ENCODE measurements at places on chromosomes 7 and 10.
A peak's percentile ranks its signal among the peaks of the same experiment; 100 is the strongest.

- DNase-seq: peak; percentile 55
Measured at GRCh38 chr10:74189999-74190421, 39.0 kb downstream of the ADK start.

GRCh38 chr10:16748749-16749148 lies 68.5 kb downstream of the RSU1 start:
- DNase-seq: no peak

GRCh38 chr10:24825551-24825950 lies 101.9 kb upstream of the ARHGAP21 start:
- peak; percentile 31 for DNase-seq

DNA sequence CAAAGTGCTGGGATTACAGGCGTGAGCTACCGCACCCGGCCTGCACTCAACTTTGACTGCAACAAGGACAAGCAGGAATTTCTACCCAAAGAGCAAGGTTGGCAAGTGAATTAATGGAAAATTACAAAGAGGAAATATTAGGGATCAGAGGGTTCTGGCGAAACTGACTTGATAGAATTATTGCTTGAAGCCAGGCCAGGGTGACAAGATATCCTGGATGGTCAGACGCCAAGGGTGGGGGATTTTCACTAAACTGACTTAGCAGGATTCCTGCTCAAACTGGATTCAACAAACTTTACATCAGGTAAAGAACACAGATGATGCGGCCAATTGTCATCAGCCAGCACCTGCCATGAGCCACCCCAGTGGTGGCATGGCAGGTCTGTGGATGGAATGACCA lies 603.6 kb upstream of the MGMT start:
- no peak for DNase-seq

DNA sequence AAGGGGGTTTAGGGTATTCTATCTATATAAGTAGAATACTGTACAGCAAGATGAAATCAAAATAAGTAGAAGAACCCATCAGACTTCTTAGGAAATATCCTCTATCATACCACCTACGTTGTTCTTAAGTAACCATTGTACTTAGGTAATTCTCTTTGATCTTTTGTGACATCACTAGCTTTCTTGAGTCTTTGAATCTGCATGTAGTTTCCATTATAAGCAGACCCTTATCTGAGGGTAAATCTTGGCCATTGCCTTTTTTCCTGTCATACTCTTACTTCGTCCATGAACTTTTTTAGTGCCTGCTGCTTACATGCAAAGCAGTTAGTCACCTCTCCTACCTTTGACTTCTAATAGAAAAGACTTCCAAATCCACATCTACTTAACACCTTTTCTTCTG lies 49.0 kb downstream of the WAC start:
- DNase-seq: no peak

DNA sequence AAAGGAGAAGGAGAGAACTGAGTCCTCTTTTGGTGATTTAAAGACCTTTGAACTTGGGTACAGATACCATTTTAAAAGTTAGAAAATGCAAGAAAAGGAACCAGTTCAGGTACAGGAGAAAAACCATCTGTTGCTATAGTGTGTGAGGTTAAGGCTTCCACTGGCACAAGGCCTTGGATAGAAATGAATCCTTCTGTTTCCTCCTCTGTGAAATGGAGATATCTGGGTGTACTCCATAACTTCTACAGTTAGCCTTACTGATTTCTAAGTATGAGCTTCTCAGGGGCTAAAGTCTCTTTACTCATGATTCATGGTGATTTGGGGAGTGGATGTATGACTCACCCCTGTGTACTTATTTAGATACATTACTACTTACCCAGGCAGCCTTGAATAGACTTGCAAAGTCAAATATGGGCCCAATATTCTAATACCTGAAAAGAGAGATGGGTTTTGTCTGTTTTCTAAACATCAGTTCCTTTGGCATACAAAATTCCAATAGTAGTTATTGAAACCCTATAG lies 117.2 kb upstream of the ADO start:
- DNase-seq: peak; percentile 25

GRCh38 chr10:129099992-129100391 lies 367.0 kb upstream of the MGMT start:
- no peak for DNase-seq

- no peak for DNase-seq
Measured at GRCh38 chr10:46037107-46037825, 6.8 kb upstream of the NCOA4 start.

DNA sequence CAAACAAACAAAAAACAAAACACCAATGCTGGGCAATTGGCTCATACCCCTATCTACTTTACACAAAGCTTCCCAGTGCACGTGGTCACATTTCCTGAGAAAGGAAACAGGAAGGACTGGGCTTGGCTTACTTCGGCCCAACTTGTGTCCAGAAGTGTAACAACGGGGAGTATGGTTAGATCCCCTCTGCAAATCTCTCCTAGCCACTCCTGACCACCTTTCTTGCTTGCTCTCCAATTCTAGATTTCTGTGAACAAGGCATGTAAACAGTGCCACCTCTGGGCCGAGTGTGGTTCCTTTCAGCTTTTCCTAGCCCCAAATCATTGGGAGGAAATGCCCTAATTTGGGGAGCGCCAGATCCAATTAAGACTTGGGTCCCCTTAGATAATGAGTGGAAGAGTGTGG lies 21.0 kb upstream of the FRAT2 start:
- peak; percentile 24 for DNase-seq

- no peak for DNase-seq
Measured at GRCh38 chr10:8326396-8327139, 272.1 kb downstream of the GATA3 start.

- no peak for DNase-seq
Measured at GRCh38 chr10:72083790-72084459, 4.4 kb downstream of the SPOCK2 start.

- DNase-seq: no peak
Measured at GRCh38 chr10:31073996-31074721, 42.5 kb upstream of the ZNF438 start.

DNA sequence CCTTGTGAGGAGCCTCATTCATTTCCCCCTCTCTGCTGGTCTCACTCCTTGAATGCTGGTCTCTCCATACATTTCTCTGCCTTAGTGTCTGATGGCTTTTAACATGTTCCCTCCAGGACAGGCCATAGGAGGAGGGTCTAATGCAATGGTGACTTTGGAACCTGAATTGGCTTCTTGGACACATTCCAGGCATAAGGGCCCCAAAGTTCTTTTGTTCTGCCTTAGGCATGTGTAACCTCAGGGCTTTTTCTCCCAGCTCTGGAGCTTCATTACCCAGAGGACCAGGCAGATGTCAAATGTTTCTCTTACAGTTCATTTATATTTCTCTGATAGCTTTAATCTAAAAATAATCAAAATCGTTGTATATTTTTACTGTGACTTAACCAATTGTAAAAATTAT lies 162.6 kb downstream of the SDK1 start:
- DNase-seq: no peak

- no peak for DNase-seq
Measured at GRCh38 chr7:1323178-1324027, 90.7 kb downstream of the UNCX start.

DNA sequence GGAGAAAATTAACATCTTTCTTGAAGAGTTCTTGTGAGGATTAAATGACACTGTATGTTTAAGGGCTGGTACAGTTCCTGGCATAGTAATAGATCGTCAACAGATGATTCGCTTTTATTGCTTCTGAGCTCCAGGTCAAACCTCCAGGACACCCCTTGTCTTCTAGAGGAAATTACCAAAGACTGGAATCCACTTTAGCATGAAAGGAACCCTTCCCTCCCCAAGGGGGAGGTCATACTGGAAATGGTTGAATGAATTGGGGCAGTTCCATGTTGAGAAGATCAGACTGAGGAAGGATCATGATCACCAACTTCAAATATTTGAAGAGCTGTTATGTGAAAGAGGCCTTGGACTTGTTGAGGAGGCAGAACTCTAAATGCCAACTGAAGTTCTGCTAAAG lies 8.9 kb downstream of the NFE2L3 start:
- no peak for DNase-seq

GRCh38 chr7:158020706-158021095 lies 566.9 kb downstream of the PTPRN2 start:
- no peak for DNase-seq

DNA sequence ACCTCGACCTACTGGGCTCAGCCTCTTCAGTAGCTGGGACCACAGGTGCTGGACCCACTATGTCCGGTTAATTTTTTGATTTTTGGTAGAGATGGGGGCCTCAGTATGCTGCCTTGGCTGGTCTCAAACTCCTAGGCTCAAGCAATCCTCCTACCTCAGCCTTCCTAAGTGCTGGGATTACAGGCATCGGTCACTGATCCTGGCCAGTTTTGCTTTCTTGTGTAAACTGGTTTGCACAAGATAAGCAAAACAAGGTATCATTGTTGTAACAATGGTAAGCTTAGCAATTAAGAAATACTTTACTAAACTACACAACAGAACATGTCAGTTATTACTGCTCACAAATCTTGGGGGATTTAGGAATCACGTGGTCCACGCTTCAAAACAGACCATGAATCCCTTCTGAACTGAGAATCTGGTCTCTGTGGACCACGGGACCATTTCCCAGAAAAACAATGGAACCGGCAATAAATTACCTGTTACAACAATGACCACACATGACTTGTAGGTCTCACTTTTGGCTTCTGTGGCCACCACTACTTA lies 36.8 kb downstream of the RSU1 start:
- no peak for DNase-seq

DNA sequence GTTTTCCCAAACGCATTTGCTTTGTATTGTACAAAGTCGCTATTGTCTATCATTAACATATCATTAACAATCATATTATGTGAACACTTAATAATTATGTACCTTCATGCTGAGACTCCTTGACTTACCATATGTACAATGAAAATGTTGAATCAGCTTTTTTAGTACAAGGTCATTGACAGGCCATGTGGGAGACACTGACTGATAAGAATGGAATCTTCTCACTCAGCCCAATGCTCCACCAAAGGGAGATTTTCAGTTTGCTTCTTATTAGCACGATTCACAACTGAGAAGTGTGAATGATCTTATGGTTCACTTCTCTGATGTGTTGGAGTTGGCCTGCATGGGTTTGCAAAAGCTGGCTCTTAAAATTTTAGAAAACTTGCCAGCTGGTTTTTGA lies 253.5 kb upstream of the TEX47 start:
- no peak for DNase-seq

GRCh38 chr7:70480927-70481569 lies 650.9 kb upstream of the GALNT17 start:
- no peak for DNase-seq

GRCh38 chr7:84629640-84630318 lies 435.2 kb upstream of the SEMA3A start:
- DNase-seq: no peak

GRCh38 chr10:21518641-21519396 lies 6.7 kb downstream of the SKIDA1 start:
- DNase-seq: no peak

DNA sequence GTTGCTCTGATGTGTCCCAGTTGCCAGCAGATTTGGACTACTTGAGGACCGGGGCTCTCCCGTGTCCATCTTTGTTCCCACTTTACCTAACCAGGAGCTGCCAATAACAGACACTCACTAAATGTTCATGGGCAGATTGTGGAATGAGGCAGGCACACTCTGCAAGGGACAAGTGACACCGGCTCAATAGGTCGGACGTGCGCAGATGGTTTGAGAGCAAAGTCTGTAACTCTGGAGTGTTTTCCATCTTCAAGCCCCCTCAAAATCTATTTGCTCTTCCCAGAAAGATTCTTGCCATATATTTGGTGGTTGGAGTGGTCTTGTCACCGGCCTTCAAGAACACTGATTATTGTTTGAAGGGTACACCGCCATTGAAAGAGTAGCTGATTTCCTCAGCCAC lies 47.2 kb downstream of the THNSL1 start:
- no peak for DNase-seq

- no peak for DNase-seq
Measured at GRCh38 chr10:7534480-7534852, 123.6 kb upstream of the SFMBT2 start.

GRCh38 chr10:7260412-7260900 lies 150.4 kb downstream of the SFMBT2 start:
- peak; percentile 85 for DNase-seq

- DNase-seq: no peak
Measured at GRCh38 chr10:36051500-36051991, 409.4 kb upstream of the FZD8 start.

DNA sequence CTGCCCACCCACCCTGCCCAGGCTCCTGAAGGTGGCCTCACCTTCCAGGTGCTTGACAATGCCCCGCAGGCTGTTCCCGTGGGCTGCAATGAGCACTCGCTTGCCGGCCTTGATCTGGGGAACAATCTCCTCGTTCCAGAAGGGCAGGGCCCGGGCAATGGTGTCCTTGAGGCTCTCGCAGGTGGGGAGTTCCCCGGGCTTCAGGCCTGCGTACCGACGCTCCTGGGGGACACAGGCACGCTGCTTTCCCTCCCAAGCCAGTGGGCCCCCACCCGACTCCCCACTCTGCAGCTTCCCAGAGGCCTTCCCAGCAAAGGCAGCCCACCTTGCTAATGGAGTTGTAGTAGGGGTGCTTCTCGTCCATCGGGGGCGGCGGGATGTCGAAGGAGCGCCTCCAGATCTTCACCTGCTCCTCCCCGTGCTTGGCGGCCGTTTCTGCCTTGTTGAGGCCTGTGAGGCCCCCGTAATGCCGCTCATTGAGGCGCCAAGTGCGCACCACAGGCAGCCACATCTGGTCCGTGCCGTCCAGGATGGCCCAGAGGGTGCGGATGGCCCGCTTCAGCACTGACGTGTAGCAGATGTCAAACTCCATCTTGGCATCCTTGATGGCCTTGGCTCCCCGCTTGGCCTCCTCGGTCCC lies 456 bp downstream of the PGAM2 start:
- no peak for DNase-seq

GRCh38 chr10:17443707-17444387 lies 10.5 kb downstream of the ST8SIA6 start:
- DNase-seq: no peak

DNA sequence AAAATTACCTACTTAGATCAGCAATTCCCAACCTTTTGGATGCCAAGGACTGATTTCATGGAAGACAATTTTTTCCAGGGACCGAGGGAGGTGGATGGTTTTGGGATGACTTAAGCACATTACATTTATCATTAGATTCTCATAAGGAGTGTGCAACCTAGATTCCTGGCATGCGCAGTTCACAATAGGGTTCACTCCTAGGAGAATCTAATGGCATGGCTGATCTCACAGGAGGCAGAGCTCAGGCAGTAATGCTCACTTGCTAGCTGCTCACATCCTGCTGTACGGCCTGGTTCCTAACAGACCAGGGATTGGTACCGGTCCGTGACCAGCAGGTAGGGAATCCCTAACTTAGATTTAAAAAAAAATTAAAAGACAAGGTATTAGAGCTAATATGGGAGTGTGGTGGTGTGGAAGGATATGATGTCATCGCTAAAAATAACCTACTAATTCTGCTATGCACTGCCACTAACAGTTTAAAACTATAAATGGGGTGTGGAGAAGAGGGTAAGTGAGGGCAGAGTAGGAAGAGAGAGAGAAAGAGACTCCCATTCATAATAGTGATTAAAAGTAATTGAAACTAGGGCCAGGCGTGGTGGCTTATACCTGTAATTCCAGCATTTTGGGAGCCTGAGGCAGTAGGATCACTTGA lies 282.7 kb downstream of the BAMBI start:
- DNase-seq: no peak

GRCh38 chr10:98994030-98994429 lies 241.6 kb downstream of the HPSE2 start:
- no peak for DNase-seq

GRCh38 chr7:232410-233248 lies 40.3 kb downstream of the FAM20C start:
- peak; percentile 81 for DNase-seq

All from AG08395 (cell line).